Glomerular endothelial cell (primary cell): ENCODE measurements at places on chromosomes 5 and 9. TPM values are rescaled to one million over a fixed set of nuclear protein-coding genes. Genes with fewer than 3 reads are reported as not detected.

ACTBL2 gene
- 2.8 and 4.0 TPM in 2 replicates for total RNA-seq

HMCN2 gene
- total RNA-seq: 0.64 TPM in 1 of 2 replicates, not detected in the other

CARTPT gene
- not detected in 2 replicates for total RNA-seq

CHSY3 gene
- total RNA-seq: 2.4 and 7.7 TPM in 2 replicates

MYMK gene
- not detected in 2 replicates for total RNA-seq

DNAI1 gene
- not detected in 2 replicates for total RNA-seq

IQGAP2 gene
- 2.8 and 3.6 TPM in 2 replicates for total RNA-seq

TMOD1 gene
- total RNA-seq: 2.9 and 5.1 TPM in 2 replicates

DNA sequence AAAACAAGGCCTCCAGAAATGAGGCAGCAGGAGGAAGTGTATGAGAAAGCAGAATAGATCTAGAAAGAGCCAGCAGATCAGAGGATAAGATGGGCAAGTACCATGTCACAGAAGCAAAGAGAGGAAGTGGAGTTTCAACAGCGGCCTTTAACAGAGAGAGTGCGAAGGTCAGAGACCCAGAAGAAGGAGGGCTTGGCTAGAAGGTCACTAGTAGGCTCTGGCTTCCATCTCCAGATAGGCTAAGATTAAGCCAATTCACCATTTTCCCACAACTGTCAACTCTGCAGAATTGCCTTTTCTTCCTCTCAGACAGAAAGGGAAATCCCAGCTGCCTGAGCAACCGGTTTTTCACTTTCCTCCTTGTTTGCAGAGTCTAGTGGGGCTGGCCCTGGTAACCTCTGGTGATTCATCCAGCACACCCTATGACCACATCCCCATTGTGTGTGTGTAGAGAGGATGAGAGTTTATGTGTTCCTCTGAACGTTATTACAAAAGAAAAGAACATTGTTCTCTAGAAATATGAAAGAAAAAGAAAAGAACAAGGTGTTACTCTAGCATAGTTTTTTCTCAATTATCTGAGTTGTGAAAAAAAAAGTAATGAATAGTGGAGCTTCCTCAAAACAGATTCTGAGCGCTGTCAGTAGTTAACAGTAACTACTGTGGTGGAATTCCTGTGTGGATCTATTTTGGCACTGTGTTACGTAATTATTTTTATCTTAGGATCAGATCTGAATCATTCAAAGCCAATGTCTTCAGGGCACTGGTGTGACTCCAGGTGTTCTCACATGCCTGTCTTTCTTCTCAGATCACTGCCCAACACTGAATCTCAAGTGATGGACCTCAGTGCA lies 220.4 kb downstream of the ARRDC3 start:
- DNase-seq: peak; percentile 95

DNA sequence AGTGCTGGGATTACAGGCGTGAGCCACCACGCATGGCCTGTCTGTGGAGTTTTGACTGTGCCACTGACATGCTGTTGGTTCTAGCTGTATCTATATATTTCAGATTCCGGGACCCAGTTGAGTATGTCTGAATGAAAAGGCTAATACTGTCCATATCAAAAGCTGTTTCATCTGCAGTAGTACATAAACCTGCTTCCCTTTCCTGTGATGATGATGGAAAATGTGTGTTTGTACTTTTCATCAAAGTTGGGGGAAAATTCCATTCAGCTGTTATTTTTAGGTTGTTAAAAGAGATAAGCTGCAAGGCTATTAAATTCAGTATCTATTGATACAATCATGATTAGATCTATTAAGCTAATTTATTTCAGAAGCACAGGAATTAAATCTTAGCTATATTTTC lies 237.6 kb upstream of the ADAMTSL1 start:
- no peak for DNase-seq

- DNase-seq: peak; percentile 81
Measured at GRCh38 chr5:112146323-112147226, 272.5 kb downstream of the EPB41L4A start.

DNA sequence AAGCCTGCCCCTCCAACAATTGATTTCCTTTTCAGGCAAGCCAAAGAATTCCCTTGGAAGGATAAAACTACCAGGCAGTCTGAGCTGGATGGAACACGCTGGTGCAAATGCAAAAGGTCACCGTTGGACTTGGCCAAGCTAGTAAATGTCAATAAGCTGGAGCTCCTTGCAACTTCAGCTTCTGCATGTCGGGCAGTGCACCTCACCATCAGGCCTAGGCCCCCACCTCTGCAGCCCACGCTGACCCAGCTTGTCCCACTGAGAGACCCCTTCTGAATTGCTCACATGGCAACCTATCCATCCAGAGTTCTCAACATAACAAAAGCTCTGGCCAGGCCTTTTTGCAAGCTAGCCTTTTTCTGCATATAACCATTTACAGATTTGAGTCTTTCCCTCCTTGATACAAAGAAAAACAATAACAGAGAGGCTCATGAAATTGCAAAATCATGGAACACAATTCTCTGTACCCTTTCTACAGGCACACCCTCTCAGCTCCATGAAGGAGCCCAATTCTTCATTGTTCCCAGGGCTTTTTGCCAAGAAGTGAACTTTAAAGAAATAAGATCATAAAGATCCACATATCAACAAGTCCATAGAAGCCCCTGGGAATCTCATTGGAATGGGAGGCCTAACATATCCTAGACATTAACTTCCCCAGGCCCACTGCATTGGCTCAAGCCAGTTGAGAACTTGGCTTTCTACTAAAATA lies 123.9 kb upstream of the SLIT3 start:
- DNase-seq: no peak

DNA sequence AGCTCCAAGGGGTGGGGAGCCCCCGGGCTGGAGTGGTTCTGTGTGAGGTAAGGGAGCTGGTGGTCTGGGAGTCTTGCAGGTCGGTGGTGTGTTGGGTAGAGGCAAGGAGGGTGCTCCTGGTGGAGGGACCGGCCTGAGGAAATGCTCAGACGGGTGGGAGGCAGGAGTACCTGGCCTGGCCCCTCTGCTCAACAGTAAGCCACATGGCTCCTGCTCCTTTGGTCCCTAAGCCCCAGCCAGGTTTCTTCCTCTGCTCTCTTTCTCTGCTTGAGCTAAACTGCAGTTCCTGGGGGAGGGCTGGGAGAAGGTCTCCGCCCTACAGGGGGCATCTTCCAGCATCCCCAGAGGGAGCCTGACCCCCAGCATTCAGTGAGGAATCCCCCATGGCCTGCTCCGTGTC lies 17.2 kb downstream of the TSPAN17 start:
- no peak for DNase-seq

- no peak for DNase-seq
Measured at GRCh38 chr9:135701959-135702721, at the start of gene KCNT1. TSS of gene KCNT1 (plus strand) at chr9:135702185. CDS start at chr9:135702259, 74 bp downstream.

- DNase-seq: no peak
Measured at GRCh38 chr5:126808521-126808988, 31.6 kb downstream of the LMNB1 start.

- DNase-seq: no peak
Measured at GRCh38 chr9:94948567-94949235, 222.2 kb downstream of the AOPEP start.

GRCh38 chr5:42241636-42242035 lies 181.6 kb upstream of the GHR start:
- no peak for DNase-seq

DNA sequence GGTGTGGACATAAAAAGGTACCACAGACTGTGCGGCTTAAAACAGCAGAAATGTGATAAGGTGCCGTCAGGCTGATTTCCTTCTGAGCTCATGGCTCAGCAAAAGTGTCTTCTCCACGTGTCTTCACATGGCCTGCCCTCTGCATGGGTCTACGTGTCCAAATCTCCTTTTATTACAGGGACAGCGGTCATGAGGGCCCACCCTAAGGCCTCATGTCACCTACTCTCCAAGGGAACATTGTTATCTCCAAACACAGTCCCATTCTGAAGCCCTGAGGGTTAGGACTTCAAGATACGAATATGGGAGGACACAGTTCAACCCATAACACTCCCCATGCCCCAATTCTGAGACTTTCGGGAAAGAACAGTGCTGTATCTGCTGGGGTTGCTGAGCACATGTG lies 35.2 kb downstream of the COL23A1 start:
- DNase-seq: no peak

DNA sequence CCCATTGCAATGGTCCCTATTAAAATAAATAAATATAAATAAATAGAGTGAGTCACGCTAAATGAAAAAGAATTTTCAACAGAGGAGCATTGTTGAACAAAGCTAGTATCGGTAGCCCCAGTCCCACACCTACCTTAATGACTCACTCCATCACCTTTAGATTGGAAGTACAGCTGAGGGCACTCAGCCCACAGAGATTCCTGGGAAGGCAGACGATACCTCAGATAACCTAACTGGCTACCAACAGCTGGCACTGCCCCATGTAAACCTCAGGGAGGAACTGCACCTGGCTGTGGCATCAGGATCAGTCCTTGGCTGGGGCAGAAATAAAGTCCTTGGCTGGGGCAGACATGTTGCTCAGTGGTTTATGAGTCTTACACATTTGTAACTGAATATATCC lies 49.3 kb downstream of the SPRY4 start:
- no peak for DNase-seq

GRCh38 chr9:126702151-126703001 lies 88.6 kb downstream of the LMX1B start:
- no peak for DNase-seq

- no peak for DNase-seq
Measured at GRCh38 chr5:72244862-72245371, 75.1 kb downstream of the MRPS27 start.
